Neural progenitor cell (in vitro differentiated cells): ENCODE measurements at places on chromosomes 5 and 9.

DNA sequence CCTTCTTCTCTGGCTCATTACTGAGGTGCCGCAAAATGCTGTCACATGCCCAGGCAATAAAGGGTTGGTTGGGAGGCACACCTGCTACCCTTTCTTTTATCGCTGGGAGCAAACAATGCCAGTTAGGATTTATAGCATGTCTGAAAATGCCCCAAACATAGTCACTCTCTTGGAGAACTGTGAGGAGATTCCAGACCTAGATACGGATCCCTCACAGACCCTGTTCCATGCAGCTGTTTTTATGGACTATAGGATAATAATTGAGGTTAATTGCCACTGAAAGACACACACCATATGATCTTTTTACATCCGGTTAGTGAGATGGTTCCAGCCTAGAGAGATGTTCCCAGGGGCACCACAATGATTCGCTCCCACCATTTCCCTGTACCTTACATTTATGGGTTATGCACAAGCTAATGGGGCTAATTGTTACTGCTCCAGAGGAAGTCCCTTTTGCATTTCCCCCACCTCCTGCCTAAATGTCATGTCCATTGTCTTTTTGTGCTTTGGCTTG, 318.1 kb downstream of the PIK3R1 start:
- DNase-seq: no peak

GRCh38 chr5:174680901-174681565, 43.3 kb upstream of the MSX2 start:
- DNase-seq: no peak

DNA sequence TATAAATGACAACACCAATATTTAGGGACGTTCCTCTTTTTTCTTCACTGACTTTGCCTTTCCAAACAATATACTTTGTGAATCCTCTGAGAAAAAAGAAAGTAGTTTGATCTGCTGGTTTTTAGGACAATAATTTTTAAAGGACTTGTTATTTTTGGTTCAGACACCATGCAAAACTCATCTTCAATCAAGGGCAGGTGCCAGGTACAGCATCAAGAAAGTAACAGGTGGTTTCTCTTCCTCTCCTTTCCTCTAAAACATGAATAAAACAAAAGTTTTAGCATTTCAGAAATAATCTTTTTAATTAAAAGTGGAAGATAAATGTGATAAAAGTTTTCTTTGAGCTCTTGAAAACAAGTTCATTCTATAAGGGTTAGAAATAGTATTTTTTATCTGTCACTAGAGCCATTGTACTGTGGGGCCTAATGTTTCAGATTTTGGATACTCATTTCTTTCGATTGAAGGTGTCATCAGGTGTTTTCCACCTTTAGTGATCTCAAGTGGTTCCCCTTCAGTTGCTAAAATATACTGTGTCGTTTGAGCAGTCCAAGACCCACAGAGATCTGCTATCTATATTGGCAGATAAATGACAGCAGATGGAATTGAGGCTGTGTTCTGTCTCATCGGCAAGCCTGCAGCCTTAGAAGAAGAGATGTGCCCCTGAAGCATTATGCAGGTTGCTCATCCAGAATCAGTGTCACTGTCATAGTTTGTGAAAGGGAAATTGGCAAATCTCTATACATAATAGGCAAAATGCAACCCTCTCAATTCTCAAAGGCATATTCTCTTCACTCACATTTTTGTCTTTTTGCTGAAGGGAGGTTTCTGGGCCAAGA, 499.7 kb downstream of the PDE4D start:
- no peak for DNase-seq

- DNase-seq: peak; percentile 17
These were observed 80.8 kb downstream of the ARRDC3 start for GRCh38 chr5:91302305-91302704.

- peak; percentile 3 for DNase-seq
These were observed 176.8 kb downstream of the FER start for GRCh38 chr5:108924457-108924961.
